Stimulated activated CD8-positive, alpha-beta memory T cell treated with anti-CD3 and anti-CD28 coated beads, Interleukin-15, amount 100 ng/mL, for 4 hours (primary cell): ENCODE measurements at places on chromosomes 13 and 19.

GRCh38 chr13:104014803-104015645 lies 948.8 kb upstream of the SLC10A2 start:
- DNase-seq = no peak

GRCh38 chr13:26062853-26063444 lies 11.1 kb upstream of the SHISA2 start:
- no peak for DNase-seq

- DNase-seq = no peak
These were observed 346.5 kb downstream of the FOXO1 start for GRCh38 chr13:40319699-40320579.

DNA sequence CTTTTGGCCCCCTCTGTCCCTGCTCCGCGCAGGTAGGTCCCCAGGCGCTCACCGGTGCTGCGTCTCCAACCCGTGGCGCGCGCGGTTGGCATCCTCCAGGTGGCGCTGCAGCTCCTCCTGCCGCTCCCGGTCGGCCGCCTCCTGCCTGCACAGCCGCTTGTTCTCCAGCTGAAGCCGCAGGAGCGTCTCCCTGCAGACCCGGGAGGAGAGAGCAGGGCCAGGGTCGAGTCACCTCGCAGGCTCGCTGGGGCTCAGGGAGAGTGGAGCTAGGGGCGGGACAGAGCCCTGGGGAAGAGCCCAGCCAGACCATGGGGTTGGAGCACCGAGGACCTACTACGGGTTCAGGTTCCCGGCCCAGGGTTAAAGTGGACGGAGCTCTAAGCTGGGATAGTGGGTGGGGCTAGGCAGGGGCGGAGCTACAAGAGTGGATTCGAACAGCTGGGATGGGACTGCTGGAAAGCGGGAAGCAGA lies 9.3 kb downstream of the HOOK2 start:
- DNase-seq = no peak

GRCh38 chr13:41117869-41118268 lies 14.7 kb downstream of the KBTBD6 start:
- no peak for DNase-seq

DNA sequence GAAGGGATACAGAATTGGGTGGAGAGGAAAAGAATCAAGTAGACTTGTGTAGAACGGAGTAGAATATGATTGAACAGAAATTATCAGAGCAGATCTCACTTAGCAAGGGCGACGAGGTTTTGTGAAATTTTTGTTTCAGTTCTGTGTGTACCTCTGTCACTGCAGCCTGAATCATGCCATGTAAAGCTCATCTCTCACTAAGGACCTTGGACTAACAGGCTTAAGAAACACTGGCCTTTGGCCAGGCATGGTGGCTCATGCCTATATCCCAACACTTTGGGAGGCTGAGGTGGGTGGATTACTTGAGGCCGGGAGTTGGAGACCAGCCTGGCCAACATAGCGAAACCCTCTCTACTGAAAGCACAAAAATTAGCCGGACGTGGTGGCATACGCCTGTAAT lies 62.6 kb downstream of the MYH14 start:
- DNase-seq = no peak

GRCh38 chr13:59533561-59534555 lies 629.9 kb downstream of the DIAPH3 start:
- no peak for DNase-seq

- no peak for DNase-seq
These were observed 54.3 kb downstream of the NWD1 start for GRCh38 chr19:16773939-16774338.

- DNase-seq = no peak
These were observed 25.7 kb downstream of the CNMD start for GRCh38 chr13:52713894-52714293.

DNA sequence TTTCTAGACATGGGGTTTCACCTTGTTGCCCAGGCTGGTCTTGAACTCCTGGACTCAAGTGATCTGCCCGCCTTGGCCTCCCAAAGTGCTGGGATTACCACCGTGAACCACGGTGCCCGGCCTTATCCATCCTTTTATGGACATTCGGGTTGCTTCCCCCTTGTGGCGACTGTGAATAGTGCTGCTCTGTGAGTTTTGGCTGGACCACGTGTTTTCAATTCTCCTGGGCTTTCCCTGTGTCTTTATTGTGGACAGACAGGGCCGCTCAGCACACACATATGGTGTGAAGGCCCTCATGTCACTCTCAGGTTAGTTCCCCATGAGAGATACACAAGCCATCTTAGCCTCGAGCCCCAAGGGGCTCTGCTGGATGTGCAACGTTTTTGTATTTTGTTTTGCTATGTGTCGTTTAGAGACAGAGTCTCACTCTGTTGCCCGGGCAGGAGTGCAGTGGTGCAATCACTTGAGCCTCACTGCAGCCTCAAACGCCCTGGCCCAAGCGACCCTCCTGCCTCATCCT lies 40.5 kb downstream of the MAU2 start:
- DNase-seq = peak; percentile 19

- DNase-seq = no peak
These were observed 6.0 kb upstream of the CCNP start for GRCh38 chr19:40232479-40232878.

DNA sequence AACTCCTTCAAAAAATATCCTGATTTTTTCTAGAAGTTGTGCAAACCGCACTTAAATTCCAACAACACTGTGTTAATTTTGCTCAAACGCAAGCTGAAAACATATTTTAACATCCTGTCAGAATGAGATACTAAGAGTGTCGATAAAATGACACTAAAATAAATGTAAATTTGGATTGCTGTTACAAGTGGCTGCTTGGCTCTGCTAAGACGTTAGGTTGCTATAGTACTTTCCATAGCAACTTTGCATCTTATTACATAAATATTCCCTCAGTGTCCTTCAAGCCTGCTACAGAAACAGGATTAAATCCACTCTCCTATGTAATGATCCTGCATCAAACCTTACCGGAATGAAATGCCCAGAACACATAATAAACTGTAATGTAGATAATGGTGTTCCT lies 292.1 kb downstream of the DNAJC15 start:
- no peak for DNase-seq

DNA sequence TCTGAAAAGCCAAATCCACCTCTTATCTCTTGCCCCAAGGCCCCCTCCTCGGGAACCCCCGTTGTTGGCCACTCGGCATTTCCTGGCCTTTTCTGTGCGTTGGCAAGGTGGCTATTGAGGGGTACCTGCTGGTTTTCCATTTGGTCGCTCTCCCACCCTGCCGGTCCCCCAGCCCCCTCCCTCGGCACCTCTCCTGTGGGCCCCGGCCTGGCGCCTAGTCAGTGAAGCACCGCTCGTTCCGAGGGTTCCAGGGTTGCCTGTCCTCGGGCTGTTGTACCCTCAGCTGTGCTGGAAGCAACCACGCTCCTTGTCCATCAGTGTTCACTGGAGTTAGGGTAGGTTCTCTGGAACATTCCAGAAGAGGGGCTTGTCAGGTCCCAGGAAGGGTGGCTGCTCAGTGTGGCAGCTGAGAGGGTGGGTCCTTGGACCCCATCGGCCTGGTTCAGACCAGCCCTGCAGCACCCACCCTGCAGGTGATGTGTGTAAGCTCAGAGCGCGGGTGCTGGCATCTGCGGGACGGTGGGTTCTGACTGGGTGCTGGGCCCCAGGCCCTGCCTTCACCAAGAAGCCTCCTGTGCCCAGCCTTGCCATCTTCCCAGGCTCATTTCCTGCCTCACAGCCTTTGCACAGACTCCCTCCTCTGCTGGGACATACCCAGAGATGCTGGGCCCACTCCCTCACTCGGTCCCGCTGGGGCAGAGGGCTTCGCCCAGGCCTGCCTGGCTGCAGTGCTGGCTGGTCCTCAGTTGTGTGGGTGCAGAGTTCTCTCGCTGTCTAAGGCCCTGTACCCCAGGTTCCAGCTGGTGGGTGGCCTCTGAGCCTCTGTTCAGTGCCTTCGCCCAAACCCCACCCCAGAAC lies 21.3 kb downstream of the NKPD1 start:
- no peak for DNase-seq

- DNase-seq = no peak
These were observed 68.0 kb downstream of the MLLT1 start for GRCh38 chr19:6211632-6212402.

DNA sequence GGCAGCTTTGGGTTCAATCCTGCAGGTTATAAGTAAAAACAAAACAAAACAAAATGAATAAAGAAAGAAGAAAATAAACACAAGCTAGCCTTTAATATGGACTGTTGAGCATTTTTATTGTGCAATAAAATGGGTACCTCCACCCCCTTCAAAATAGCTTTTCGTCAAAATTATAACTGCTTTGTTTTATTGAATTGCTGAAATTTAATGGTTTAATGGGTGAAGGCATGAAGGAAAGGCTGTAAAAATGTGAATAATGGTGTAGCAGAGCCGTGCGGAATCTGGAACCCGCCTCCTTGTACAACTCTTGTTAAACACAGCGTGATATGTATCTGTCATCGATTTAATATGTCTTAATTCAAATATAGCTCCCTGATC lies 2.2 kb upstream of the ZIC5 start:
- no peak for DNase-seq

DNA sequence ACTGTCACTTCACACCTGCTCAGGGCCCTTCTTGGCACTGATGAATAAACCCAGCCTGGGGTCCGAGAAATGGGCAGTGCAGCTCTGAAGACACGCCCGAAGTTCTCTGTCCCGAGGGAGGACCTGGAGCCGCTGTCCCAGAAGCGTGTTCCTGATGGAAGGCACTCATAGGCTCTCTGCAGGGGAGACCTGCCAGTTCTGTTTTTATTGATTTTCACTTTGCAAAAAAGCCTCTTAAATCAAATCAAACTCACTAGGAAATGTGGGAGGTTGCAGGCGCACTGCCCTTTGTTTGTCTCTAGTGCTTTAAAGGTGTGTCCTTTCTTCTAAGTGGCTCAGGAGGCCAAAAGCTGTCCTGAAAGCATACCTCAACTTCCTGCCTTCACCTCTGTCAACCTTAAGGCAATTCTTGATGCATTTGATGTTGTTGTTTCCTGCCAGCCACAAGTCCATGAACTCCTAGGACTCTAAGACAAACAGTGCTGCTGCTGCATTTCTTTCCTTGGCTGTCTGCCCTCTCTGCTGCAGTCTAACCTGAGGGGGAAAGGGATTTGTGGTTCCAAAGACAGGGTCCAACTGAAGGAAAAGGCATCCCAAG lies 663.2 kb downstream of the UQCRFS1 start:
- DNase-seq = no peak

GRCh38 chr19:15702534-15702930 lies 25.3 kb upstream of the OR10H2 start:
- no peak for DNase-seq

DNA sequence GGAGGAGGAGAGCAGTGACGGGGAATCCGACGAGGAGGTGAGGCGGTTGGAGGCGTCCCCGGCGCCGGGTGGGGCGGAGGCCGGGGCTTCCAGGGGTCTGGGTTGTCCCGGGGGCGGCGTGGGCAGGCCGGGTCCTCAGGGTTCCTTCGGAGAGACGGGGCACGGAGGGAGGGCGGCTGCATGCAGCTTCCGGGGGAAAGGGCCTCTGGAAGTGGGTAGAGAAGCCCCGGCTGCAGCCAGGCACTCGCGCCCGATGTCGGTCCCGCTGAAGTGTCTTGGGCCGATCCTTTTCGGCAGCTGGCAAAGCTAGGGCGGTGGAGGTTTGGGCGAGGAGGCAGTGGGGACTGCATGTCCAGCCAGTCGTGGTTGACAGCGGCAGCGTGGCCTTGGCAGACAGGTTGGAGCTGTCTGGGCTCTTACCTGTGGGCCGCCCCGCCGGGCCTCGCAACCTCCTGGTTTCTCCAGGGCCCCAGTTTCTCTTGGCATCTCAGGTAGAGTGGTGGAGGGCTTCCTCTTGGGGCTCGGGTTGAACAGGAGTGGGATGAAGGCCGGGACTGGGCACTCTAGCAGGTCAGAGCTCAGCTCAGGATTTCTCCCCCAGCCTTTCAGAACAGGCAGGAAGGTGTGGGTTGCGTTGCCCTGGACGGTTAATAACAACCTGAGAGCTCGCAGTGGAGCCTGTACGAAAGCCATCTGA lies 690 bp downstream of the KMT2B start:
- DNase-seq = peak; percentile 50

DNA sequence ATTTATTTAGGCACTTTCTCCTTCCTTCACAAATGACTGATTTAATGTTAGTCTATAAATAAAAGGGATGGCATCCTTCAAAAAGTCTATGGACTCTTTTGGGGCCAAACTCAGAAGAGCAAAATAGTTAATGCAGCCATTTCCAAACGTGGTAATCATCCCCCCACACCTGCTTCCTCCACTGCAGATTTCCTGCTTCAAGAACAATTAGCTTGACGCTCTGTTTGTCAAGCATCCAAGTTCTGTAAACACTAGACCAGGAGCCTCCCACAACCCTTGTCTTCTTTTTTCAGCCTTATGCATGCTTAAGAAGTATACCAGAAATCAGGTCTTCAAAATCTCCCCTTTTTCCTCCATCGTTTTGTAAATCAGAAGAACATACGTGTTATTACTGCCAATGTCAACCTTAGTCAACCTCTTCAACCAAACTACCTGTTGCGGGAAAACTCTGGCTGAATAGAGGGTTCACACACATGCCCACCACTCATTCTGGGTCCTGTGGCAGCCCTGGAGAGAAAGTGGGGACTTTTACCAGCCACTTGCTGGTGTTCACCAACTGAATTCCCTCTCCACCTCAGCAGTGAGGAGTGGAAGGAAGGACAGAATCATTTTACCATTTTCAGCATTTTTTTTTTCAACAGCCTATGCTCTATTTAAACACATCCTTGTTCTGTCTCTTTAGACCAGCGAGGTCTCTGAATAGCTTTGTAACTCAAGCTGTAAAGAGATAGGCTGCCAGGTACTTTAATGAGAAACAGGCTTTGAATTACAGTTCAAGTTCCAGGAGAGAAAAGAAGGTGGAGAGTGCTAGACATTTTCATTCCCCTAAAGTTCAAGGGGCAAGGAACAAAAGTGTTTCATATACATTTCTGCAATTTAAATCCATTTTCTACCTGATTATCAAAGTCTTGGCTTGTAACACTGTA lies 39.1 kb downstream of the EFNB2 start:
- DNase-seq = no peak

GRCh38 chr13:28744656-28745055 lies 25.9 kb upstream of the SLC46A3 start:
- DNase-seq = no peak

- no peak for DNase-seq
These were observed 30.8 kb downstream of the SMARCA4 start for GRCh38 chr19:10991521-10992081.
